ENCODE measurements at places on chromosomes 1 and 21. TPM values are rescaled to one million over a fixed set of nuclear protein-coding genes. Genes with fewer than 3 reads are reported as not detected.

DNA sequence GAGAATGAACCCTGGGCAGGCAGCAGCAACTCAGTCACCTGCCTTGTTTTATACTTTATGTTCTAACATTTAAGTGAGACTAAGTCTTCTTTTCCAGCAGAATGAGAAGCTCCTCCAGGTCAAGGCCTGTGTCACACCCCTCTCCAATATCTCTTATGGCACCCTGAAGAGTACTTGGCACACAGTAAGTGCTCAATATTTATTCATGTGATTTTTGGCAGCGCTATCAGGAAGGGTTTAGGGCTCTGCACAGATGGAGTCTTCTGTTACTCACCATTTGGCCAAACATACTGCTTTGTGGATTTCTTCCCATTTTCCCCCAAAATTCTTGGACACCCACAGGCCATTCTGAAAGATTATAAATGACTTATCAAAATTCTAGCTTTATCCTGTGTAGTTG lies 43.8 kb upstream of the MYBPHL start:
- DNase-seq: no peak
- H3K27me3 ChIP-seq: no peaks in the 10 kb centered on the region
- H3K4me3 ChIP-seq: no peak overlapping the region
- H3K27ac ChIP-seq: no peak overlapping the region
- H3K4me1 ChIP-seq: no peaks in the 10 kb centered on the region
- peaks cover 25% of the 10 kb centered on the region for H3K36me3 ChIP-seq

DNA sequence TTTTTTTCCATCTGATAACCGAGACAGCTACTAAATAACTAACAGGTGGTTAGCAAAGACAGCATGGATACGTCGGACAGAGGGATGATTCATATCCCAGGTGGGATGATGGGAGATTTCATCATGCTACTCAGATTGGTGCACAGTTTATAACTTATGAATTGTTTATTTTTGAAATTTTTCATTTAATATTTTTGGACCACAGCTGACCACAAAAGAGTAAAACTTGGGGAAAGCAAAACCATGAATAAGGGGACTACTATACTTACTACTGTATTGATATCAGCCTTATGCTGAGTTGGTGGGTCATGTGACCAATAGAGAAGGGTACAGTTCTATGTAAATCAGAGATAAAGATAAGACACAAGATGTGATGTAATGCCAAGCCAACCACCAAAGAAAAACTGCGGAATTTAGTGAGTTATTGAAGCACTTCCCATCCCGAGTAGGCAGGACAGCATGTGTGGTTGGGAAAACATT lies 248.1 kb upstream of the C1orf105 start:
- H3K36me3 ChIP-seq: no peaks in the 10 kb centered on the region
- H3K4me3 ChIP-seq: no peak overlapping the region
- no peak overlapping the region for H3K27ac ChIP-seq

DNA sequence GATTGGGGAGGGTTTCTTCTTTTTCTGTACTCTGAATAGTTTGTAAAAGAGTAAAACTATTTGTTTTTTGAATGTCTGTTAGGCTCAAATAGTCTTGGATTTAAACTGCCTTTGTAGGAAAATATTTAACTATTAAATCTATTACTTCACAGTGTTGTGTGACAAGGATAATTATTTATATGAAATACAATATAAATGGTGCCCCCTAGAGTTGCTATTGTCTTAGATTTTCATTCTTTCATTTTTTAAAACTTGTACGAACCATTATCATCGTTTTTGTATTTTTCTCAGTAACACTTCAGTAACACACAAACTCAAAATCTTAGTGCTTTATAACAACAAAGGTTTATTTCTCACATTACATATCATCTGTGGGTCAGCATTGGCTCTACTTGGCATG lies 37.4 kb downstream of the C1orf185 start:
- no peaks in the 10 kb centered on the region for H3K36me3 ChIP-seq
- no peak overlapping the region for H3K4me3 ChIP-seq
- no peaks in the 10 kb centered on the region for H3K4me1 ChIP-seq
- no peak for DNase-seq

DNA sequence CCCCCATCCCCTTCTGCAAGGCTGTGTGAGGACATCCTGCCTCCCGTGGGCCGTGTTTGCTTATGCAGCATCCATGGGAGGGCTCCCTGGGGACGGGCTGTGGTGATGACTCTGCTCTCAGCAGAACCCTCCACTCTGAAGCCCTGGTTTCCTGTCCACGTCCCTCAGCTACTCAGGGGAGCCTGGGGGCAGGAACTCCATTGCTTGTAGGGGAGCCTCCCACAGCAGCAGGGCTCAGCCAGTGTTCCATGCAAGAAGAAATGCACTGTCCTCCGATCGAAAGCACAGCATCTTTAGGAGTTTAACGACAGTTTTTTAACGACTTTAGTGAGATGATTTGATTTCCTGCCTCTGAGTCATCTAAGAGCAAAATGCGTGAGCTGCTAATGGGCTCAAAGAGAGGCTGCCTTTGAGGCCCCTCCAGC lies 8.3 kb upstream of the KCNAB2 start:
- peaks cover 7% of the 10 kb centered on the region for H3K4me1 ChIP-seq
- H3K4me3 ChIP-seq: no peak overlapping the region
- no peak overlapping the region for H3K27ac ChIP-seq
- no peak for DNase-seq

DNA sequence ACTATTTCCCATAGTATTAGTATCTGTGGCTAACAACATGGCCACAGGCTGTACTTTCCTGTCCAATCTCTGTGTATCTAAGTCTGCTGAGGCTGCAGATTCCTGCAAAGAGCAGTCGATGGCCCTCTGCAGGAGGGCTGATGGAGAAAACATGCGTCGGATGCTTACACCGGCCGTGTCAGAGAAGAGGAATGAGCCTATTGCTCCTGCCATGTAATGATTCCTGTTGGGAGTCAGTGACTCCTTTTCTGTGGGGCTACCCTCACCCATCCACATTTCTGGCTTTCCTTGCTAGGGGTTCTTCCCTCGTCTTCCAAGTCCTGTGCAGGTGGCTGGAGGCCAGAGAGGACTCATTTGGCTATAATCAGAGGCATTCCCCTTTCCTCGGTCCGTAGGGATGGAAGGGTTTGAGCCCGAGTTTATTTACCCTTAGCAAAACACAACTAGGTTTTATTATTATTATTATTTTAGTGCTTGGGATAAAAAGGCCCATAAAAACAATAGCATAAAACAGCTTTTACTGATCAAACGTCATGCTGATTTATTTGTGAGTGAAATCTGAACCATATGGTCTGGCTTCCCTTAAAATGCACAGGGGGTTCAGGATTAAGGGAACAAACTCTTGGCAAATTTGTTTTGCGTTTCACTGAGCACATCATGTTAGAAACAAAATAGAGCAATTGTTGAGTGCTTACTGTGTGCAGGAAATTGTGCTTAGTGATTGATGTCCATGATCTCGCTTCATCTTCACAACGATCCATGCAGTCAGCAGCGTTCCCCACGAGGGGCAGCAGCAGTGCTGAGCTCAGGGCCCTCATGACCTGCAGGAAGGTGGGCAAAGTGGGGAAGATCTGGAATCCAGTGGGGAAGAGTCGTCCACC lies 70.8 kb downstream of the KIF26B start:
- no peaks in the 10 kb centered on the region for H3K36me3 ChIP-seq
- no peaks in the 10 kb centered on the region for H3K4me1 ChIP-seq
- no peak overlapping the region for H3K27ac ChIP-seq
- DNase-seq: no peak

- H3K4me1 ChIP-seq: peaks cover under 1% of the 10 kb centered on the region
- no peak overlapping the region for H3K27ac ChIP-seq
- no peak overlapping the region for H3K4me3 ChIP-seq
- no peaks in the 10 kb centered on the region for H3K36me3 ChIP-seq
Measured at GRCh38 chr1:96973605-96974004, 252.0 kb downstream of the PTBP2 start.

Gene AVPR1B
- 0.31 TPM for polyA plus RNA-seq

Gene CRB1
- not detected for polyA plus RNA-seq

Gene NCF2
- 3.1 TPM for polyA plus RNA-seq

Gene RAB25
- polyA plus RNA-seq: 168 TPM

Gene ANGPTL3
- polyA plus RNA-seq: 0.55 TPM

Gene IRF6
- 27.8 TPM for polyA plus RNA-seq

Gene IFI16
- polyA plus RNA-seq: 60.2 TPM
